Activated CD4-positive, alpha-beta T cell treated with anti-CD3 and anti-CD28 coated beads for 24 hours (primary cell): ENCODE measurements at places on chromosomes 11 and 22.
A peak's percentile ranks its signal among the peaks of the same experiment; 100 is the strongest.

- no peak for DNase-seq
Observed at GRCh38 chr11:15886866-15887265, 469.5 kb downstream of the SOX6 start.

GRCh38 chr22:43670513-43670912 is 141.6 kb downstream of the EFCAB6 start:
- DNase-seq: no peak

GRCh38 chr11:30960387-30960992 is 374.3 kb upstream of the MPPED2 start:
- no peak for DNase-seq

DNA sequence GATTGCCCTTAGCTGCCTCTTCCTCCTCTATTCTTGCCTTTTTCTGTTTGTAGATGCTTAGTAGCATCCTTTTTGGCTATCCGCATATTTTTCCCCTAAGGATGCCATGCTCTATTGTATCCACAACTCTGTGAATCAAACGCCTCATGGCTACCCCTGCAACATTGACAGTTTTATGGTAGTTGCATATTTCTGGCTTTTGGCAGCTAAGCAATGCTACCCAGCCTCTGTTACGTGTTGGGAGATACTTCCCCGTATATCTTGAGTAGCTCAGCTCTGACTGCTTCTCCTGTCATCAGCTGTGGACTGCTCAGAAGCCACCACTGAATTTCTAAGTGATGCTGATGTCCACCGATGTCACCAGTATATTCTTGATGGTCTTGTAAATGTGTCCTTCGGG is 15.1 kb upstream of the SLC3A2 start:
- no peak for DNase-seq

GRCh38 chr22:37230673-37231405 is 13.2 kb downstream of the RAC2 start:
- DNase-seq: peak; percentile 72

- DNase-seq: no peak
Observed at GRCh38 chr11:63146581-63146980, 2.6 kb upstream of the SLC22A24 start.

DNA sequence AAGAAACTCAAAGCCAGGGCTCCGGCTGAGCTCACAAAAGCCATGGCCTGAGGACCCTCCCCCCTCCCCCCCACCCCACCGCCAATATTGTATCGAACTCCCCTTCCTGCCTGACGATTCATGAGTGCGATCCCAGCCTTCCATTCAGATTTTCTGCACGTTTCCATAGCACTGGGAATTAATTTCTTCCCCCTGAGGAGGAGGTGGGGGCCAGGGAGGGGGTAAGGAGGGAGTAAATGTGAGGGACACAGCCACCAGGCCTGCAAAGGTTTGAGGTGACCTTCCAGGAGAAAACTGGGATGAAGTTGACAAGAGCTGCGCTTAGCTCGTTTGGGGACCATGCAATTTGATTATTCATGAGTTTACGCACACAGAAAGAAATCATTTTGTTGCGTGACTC is 527.7 kb downstream of the MN1 start:
- DNase-seq: no peak

- no peak for DNase-seq
Observed at GRCh38 chr22:20844055-20845037, 14.3 kb downstream of the PI4KA start.

DNA sequence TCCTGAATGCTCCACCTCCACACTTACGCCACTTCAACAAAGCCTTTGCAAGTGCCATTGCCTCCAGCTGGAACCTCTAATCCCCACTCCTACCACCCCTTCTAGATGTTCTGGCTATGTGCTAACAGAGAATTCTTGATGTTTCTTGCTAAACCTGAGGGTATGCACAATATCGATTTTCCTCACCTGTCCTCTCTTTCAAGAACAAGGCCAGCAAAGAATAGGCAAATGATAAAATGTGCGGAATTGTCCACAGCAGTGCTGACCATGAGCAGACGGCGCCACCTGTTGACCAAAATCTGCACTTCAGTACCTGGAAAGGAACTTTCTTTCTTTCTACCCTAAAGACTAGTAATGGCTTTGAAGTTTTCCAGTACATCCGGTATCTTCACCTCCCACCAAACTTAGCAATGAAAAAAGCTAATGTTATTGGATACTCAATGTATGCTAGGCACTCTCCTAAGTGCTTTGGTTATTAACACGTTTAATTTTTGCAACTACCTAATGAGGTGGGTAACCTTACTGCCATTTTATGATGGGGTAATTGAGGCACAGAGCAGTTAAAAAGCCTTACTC is 3.4 kb downstream of the TIMM10 start:
- DNase-seq: peak; percentile 62

DNA sequence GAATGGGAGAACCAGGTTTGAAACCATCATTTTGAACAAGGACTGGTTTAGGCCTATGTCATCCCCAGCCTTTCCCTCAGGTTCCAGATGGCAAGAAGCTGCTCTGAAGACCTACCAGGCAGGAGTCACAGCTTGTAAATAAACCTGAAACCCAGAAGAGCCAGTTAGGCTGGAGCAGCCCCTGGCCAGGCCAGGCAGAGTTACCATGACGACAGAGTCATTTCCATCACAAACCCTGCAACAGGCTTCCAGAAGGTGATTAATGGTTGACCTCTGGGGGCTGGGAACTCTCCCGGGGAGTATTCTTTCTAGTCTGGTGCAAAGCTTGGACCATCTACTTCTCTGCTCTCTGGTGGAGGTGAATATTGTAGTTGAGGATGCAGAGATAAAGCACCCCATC is 164.1 kb upstream of the NCAM1 start:
- no peak for DNase-seq

- DNase-seq: no peak
Observed at GRCh38 chr11:130513132-130513531, 64.7 kb downstream of the ADAMTS15 start.

GRCh38 chr22:37018815-37019308 is 385 bp downstream of the TST start:
- no peak for DNase-seq

GRCh38 chr11:64753380-64754123 is 6.2 kb downstream of the PYGM start:
- DNase-seq: no peak

DNA sequence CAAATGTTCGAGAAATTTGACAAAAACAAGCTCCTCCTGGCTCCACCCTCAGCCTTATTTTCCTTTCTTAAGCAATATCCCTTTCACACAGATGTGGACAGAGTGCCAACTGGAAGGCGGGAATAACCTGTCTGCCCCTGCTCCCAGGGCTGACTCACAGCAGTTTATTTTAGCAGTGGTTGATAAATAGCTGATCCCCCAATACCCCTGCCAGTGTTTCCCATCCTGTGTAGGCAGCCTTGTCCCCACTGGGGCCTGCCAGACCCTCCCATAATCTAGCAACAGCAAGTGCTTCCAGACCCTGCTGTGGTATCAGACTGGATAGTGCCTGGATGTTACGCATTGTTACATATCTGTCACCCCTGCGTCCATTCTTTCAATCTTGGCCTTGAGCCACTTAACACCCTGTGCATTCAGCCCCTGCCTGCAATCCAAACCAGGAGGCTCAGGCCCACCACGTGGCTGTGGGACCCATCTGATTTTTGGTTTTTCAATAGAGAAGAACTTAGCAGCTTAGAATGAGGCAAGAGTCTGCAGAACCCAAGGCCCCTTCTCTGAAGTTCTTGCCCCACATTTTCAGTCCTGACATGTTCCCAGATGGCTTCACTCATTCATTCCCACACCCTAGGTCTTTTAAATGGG is 53.7 kb downstream of the PARVA start:
- no peak for DNase-seq
